Activated CD4-positive, alpha-beta T cell treated with anti-CD3 and anti-CD28 coated beads, Interleukin-2, amount 10 ng/mL, durations not matched to agents 24 days and 14 days (primary cell): ENCODE measurements at places on chromosomes 7 and 10. TPM values are rescaled to one million over a fixed set of nuclear protein-coding genes. Genes with fewer than 3 reads are reported as not detected.

DNA sequence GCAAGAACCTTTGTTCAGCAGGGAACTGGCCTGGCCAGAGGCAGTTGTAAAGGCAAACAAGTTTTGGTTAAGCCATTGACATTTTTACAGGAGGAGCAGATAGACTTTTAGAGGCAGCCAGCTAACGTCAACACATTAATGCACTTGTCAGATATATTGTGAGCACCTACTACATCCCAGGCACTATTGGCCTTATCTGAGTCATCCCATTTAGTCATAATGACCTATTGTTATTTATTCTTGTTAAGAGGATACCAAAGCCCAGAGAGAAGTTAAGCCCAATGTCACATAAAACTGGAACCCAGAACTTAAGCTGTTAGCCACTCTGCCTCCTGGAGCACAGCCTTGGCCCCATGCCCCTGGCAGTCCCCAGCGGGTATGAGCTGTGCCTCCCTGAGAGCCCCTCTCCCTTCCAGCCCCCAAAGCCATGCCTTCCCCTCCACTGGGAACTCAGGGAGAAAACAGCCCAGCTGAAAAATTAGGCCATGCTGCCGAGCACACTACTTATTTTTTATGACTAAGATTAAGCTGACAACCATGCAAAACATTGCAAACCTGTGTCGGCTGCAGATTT lies 32.7 kb upstream of the TRIM8 start:
- no peak for DNase-seq

- no peak for DNase-seq
Observed at GRCh38 chr10:100825325-100825875, 80.0 kb downstream of the PAX2 start.

The SAMD9 gene
- 8.6 and 9.4 TPM in 2 replicates for total RNA-seq

DNA sequence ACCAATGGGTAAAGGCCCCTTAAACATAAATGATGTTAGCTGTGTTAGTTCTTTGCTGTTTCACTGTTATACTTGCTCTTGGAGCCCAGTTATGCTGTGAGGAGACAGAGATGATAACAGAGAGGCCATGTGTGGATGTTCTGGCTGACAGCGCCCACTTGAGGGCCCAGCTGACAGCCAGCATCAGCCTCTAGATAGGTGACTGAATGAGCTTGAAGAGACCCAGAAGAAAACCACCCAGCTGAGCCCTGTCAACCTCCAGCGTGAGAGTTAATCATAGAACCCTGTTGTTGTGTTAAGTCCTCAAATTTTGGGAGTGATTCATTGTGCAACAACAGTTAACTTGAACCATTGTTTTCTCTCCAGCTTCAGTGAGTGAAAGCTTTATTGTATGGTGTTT lies 91.7 kb downstream of the GLRX3 start:
- DNase-seq, result no peak

- peak; percentile 44 for DNase-seq
Observed at GRCh38 chr7:25597946-25598345, 369.7 kb upstream of the NPVF start.

The PNLIPRP2 gene
- total RNA-seq, result not detected in 2 replicates

- DNase-seq, result no peak
Observed at GRCh38 chr10:5355594-5356301, 9.0 kb upstream of the UCN3 start.

DNA sequence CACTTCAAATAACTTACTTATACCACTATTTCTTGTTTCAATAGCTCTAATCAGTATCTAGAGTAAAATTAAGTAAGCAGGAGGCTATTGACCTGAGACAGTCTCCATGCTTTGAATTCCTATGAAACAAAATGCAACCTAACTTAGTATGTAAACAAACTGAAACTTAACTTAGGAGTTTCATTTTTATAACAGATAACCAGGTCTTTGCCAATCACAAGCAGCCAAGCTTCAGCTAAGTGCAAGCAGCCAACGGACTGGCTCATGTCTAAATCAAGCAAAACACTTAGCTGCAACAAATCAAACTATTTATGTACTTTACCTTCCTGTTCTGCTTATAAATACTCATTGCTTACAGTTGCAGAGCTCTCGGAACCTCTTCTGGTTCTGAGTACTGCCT lies 4.4 kb upstream of the GSTK1 start:
- DNase-seq, result peak; percentile 78

- DNase-seq, result no peak
Observed at GRCh38 chr10:97157578-97158095, 28.1 kb downstream of the SLIT1 start.

DNA sequence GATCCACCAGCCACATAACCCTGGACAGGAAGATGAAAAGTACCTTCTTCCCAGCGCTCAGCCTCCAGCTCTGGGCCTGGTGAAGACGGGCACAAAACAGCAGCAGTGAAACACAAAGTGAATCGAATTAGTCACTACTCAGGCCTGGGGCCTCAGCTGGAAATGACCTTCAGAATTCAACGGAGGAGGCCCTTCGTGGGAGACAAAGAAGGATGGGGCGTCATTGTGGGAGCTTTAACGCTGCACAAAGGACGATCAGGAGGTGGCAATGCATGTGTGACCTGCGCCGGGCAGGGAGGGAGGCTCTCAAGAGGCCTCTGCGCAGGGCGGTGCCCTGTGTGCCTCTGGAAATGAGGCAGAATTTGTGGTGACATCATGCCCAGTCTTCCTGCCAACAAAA lies 161.9 kb downstream of the DNAJB6 start:
- no peak for DNase-seq

GRCh38 chr10:132834891-132835847 lies 49.2 kb upstream of the NKX6-2 start:
- DNase-seq, result no peak

DNA sequence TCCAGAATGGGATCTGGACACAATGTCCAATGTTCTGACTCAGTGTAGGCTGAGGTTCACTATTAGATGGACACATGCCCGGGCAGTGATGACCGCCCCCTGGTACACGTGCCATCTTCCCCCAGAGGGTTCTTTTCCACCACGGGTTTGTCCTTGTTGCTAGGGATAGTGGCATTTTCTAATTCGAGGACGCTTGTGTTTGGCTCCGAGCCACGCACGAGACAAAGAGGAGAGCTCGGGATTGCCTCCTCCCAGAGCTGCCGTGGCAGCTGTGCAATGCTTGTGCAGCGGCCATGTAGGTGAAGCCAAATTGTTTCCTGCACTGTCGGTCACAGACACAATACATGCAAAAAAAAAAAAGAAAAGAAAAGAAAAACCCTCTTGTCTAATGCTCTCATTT lies 207.5 kb downstream of the PAXIP1 start:
- no peak for DNase-seq

DNA sequence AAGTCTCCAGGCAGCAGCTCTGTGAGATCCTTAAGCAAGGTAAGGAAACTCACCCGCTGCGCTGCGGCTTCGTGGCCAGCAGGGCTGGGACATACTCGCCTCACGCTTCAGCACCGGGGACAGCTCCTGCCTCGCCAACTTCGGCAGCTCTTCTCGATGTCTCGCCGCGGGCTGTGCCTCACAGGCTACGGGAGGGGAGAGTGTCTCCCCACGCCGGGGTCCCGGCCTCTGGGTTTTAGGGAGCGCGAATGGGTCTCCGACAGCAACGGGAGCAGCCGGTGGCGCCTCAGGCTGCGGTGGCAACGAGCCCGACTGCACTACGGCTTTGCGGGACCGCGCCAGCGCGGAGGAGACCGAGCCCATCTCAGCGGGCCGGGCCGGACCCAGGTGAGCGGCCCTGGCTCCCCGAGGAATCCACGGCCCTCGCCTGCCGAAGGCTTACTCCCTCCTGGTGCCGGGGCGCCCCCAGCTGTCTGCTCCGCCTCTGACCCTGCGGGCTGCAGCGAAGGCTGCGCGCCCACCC lies 62.4 kb downstream of the LSM5 start:
- DNase-seq, result peak; percentile 92

GRCh38 chr10:47301833-47302232 lies 1.8 kb downstream of the GDF10 start:
- DNase-seq, result no peak

The FANK1 gene
- 0.38 TPM in 1 of 2 replicates, not detected in the other for total RNA-seq

The MEOX2 gene
- not detected in 2 replicates for total RNA-seq

DNA sequence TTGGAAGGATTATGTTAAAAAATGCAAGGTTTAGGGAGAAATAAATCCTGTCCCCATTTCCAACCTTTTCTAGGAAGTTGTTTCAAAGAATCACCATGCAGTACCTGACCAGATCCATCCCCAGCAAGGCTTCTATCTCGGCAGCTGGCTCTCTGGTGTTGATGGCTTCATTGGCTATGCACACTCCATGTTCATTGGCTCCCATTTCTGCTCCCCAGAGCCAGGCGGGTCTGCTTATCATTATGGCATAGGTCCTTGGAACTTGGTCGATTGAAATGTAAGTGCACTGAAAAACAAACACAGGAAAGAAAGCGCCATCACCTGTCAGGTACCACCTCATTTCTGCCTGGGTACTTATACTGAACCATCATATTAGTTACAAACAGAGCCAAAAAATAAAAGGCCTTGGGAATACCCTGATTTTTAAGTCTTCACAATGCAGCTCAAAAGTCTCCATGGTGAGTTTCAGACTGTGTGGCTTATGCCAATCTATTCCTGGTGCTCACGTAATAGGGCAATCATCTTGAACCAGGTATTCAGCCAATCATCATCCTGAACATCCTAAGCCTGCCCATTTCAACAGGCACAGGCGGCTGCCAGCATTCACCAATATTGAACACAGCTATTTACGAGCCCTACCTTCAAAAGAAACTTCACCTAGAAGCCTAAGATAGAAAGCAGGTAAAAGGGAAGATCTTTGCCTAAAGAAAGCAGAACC lies 34.4 kb downstream of the SCRN1 start:
- no peak for DNase-seq

The CRYGN gene
- total RNA-seq, result not detected in 2 replicates

The ODAD2 gene
- not detected in 2 replicates for total RNA-seq

DNA sequence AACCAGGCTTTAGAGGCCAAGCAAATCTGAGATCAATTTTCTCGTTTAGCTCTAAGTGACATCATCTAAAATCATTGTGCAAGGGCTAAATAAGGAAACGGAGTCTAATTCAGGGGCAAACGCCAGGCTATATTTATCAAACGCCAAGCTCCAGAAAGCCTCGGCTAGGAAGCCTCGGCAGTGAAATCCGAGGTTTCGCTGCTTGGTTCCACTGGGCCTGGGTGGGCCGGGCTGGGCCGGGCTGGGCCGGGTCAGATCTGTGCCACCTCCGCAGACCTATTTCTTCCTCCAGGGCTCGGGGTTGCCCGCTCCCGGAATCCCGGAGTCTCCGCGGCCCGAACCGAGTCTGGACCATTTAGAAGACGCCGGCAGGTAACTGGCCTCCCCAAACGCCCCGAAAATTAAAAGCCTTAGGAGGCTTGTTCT lies 459 bp upstream of the FEZF1 start:
- DNase-seq, result no peak

The DNA2 gene
- 58.0 and 59.1 TPM in 2 replicates for total RNA-seq

- peak; percentile 89 for DNase-seq
Observed at GRCh38 chr7:111090846-111091245, at the start of gene LRRN3. TSS of gene LRRN3 (plus strand) at chr7:111091127. CDS start at chr7:111122773, 31,646 bp downstream.

The CLCN1 gene
- not detected in 2 replicates for total RNA-seq

GRCh38 chr10:71684356-71685173 lies 35.0 kb downstream of the C10orf105 start:
- DNase-seq, result peak; percentile 65

The SLC39A12 gene
- not detected in 2 replicates for total RNA-seq

The ANXA8L1 gene
- not detected in 2 replicates for total RNA-seq

GRCh38 chr7:142332421-142332820 lies 74.6 kb upstream of the PRSS58 start:
- DNase-seq, result no peak

- no peak for DNase-seq
Observed at GRCh38 chr10:114391599-114391998, 12.7 kb downstream of the AFAP1L2 start.

DNA sequence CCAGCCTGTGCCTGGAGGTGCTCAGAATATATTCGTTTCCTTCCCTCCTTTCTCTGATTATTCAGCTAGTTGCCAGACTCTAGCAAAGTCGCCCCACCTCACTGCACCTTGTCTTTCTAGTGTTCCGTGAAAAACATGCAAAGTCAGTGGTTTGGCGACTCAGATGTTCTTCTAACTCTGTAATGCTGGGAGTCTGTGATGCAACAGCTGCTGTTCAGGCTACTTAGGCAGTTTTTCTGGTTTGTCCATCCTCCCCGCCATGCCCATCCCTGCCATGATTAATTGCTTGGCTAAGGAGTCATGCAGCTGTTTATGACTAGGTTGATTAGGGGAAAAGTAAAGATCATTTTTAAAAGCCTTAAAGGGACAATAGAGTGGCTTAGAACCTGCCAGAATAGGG lies 99.4 kb downstream of the MTPN start:
- no peak for DNase-seq

DNA sequence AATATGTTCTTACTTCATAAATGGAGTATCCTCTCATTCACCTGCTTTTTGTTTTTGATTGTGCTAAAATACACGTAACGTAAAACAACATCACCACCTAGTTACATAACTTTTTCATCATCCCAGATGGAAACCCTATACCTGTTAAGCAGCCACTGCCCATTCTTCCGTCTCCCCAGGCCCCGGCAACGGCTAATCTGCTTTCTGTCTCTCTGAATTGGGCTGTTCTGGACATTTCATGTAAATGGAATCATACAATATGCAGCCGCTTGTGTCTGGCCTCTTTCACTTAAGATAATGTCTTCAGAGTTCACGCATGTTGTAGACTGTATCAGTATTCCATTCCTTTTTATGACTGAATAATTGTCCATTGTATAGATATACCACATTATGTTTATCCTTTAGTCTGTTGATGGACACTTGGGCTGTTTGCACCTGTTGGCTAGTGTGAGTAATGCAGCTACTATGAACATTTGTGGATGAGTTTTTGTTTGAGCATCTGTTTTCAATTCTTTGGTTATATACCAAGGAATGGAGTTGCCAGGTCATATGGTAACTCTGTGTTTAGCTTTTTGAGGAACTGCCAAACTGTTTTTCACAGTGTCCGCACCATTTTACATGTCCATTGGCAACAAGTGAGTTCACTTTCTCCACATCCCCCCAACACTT lies 14.1 kb upstream of the SUN1 start:
- DNase-seq, result no peak

GRCh38 chr7:31104361-31105255 lies 52.5 kb downstream of the ADCYAP1R1 start:
- DNase-seq, result no peak

- no peak for DNase-seq
Observed at GRCh38 chr10:125017547-125018298, 75.8 kb downstream of the ZRANB1 start.

The FGFR2 gene
- total RNA-seq, result not detected in 2 replicates
